ENCODE measurements at places on chromosomes 1 and 21. TPM values are rescaled to one million over a fixed set of nuclear protein-coding genes. Genes with fewer than 3 reads are reported as not detected.

Gene CSF3R
- total RNA-seq: 0.30 TPM

- H3K36me3 ChIP-seq: no peaks in the 10 kb centered on the region
- no peak overlapping the region for H3K4me3 ChIP-seq
- H3K4me1 ChIP-seq: peaks cover 11% of the 10 kb centered on the region
- no peaks in the 10 kb centered on the region for H3K27me3 ChIP-seq
- H3K27ac ChIP-seq: no peak overlapping the region
These were observed 116.9 kb upstream of the RAB4A start for GRCh38 chr1:229153955-229154548.

Gene ZNF436
- 10.1 TPM for total RNA-seq

GRCh38 chr1:26771285-26771642, 16.5 kb upstream of the PIGV start:
- H3K27ac ChIP-seq: peak overlapping the region; percentile 46
- no peaks in the 10 kb centered on the region for H3K27me3 ChIP-seq
- H3K4me3 ChIP-seq: no peak overlapping the region
- no peak for DNase-seq

DNA sequence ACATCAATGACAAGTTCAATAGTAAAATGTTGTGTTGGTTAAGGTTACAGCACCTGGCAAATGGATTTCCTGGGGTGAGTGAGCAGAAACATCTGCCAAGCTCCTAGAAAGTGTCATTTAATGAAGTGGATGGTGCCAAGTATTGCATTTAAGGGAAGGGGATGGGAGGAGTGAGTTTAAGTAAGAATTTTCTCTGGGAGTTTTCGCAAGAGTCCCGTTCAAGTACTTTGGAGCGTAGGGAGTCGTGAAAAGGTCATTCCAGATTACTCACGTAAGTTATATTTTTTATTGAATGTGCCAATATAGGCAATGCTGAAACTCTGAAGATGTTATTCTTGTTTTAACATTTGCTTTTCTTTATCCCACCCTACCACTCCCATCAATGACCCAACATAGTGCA, 117.4 kb upstream of the RAB3GAP2 start:
- no peak overlapping the region for H3K4me3 ChIP-seq
- DNase-seq: no peak
- H3K27ac ChIP-seq: no peak overlapping the region
- no peaks in the 10 kb centered on the region for H3K27me3 ChIP-seq

DNA sequence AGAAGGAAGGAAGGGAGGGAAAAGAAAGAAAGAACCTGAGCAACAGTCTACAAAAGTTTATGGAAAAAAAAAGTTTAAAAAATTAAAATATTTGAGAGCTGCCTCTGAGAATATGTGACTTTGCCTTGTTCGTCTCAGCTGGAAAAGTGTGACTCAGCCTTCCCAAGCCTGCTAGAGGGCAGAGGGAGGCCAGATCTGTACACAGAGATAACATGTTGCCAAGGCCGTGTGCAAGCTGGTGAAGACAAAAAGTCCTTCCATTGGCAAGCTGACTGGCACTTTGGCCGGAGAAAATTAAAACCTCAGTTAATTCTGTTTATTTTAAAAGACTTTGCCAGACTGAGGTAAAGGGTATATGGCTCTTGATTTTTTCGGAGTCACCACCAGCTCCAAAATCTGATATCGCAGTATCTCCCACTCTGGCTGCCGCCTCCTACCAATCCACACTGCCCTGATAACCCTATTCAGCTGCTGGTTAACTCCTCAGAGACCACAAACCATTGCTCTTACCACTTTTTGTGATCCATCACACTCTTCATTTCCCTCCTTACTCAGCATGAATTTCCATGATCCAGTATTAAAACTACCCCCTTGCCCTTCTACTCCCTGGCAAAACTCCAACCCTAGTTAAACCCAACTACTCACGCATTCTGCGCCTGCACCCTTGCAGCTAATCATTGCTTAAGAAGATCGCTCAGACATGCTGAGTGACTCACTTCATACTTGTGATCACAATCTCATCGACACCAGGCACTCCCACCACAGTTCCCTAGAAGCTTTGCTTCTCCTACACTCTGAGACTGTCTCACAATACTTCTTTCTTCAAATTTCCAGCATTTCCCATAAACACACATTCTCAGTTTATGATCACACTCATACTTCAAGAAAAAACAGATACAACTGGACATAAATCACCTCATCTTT, 5.7 kb upstream of the PPP1R15B start:
- H3K27me3 ChIP-seq: no peaks in the 10 kb centered on the region
- no peak for DNase-seq
- H3K4me1 ChIP-seq: peaks cover 30% of the 10 kb centered on the region
- peaks cover 8% of the 10 kb centered on the region for H3K36me3 ChIP-seq
- no peak overlapping the region for H3K27ac ChIP-seq

Gene HSD3B2
- not detected for total RNA-seq

- H3K36me3 ChIP-seq: no peaks in the 10 kb centered on the region
- H3K27ac ChIP-seq: no peak overlapping the region
- H3K4me3 ChIP-seq: no peak overlapping the region
These were observed 163.3 kb downstream of the PIK3R3 start for GRCh38 chr1:45968941-45969666.
